ENCODE measurements at places on chromosomes 2 and 18.

DNA sequence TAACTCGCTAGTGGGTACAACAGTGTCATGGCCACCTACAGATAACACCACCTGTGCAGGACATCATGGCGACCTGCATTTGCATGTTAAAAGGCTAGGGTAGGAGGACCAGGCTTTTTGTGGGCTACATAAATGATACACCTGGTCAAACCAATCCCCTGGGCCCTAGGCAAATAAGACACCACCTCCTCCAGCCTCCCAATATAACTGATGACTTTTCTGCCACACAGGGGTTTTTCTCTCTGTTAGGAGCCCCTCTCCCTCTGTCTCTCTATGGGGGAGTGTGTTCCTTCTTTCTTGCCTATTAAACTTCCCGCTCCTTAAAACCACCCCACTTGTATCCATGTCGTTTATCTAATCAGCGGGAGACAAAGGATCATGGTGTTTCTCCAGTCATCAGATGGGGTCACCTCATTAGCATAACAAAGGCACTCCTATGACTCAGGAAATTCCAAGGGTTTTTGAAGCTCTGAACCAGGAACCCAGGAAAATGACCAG is 10.8 kb upstream of the BUB1 start:
- no peak for DNase-seq

- no peak for DNase-seq
These were observed 65.5 kb downstream of the PARD6G start for GRCh38 chr18:80181642-80182461.

GRCh38 chr2:5756272-5756671 is 64.1 kb downstream of the SOX11 start:
- no peak for DNase-seq

- DNase-seq: no peak
These were observed 36.3 kb downstream of the VSNL1 start for GRCh38 chr2:17576802-17577201.

DNA sequence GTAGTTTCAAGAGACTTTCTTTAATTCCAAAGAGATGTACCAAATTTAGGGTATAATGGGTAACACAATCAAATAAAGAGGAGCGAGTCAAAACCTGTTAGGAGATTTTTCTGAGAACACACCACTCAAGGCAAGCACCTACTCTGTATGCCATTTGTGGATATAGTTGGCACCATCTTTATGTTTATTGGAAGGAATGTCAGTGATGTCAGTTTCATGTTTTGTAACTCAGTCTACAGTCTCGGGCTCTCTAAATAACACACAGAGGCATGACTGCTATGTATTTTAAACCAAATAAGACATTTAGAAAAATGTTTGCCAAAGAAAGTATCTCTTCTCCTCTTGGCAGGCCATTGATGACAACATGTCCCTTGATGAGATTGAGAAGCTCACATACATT is 59.7 kb downstream of the CPS1 start:
- no peak for DNase-seq

DNA sequence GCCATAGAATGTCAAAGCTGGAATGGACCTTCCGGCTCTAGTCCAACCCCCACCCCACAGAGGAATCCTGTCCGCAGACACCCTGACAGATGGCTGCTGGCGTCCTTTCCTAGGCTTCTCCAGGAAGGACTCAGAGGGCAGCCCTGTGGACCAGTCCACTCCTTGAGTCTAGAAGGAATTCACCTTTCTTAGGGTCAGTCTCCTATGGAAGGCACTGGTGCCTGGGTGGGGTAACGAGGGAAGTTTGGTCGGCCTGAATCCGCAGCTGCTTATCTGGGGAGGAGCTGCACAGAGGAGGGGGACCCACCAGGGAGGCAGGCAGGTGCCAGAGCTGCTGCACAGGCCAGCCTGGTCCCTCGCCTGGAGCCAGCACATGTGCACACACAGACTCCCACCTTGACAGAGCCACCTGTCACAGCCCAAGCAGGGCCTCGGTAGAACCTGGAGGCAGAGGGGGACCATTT is 2.5 kb downstream of the DNMT3A start:
- DNase-seq: no peak

- DNase-seq: no peak
These were observed 74.7 kb downstream of the HNRNPLL start for GRCh38 chr2:38528008-38528442.

GRCh38 chr2:1366546-1367134 is 46.6 kb upstream of the TPO start:
- no peak for DNase-seq

DNA sequence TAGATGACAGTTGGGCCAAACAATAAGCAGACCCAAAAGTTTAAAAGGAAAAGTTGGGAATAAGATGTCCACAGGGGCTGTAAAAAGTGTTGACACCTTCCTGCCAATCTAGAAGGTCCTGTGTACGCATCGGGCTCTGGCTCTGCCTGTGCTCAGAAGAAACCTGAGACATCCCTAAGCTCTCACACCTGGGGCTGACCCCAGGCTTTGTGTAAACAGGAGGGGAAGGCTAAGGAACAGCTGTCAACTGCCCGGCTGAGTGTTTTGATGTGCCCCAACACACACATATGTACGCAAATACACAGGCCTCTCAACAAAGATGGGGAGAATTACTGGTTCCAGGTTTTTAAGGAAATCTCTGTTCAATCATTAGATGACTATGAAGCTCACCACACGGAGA is 59.5 kb downstream of the TMEM131 start:
- DNase-seq: no peak

GRCh38 chr2:70655786-70656185 is 102.2 kb upstream of the TGFA start:
- DNase-seq: no peak

GRCh38 chr2:74186038-74186437 is 7.4 kb upstream of the MOB1A start:
- DNase-seq: peak; percentile 60

DNA sequence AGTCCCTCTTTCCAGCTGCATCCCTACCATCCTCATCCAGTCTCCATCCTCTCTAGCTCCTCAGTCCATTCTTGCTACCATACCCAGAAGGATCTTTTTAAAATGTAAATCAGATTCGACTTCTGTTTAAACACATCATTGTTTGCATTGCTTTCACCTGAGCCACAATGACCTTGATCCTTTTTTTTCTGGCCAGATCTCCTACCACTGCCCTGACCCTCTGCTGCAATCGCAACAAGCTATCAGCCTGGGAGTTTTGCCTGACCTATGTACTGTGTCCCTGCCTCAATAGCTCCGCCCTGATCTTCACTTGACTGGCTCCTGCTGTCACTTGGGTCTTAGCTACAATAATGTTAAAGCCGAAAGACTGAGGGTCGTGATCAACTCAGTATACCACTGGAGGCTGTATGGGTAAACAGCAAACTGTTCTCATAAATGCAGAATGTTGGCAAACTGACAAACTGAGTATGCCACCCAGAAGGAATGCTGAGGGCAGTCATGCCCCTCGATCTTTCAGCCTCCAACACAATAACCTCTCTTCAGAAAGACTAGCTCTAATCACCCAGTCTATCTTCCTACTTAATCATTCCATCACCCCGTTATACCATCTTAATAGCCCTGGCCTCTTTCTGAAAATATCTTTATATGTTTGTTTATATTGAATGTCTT is 2.6 kb upstream of the RBM43 start:
- no peak for DNase-seq

- no peak for DNase-seq
These were observed 61.1 kb upstream of the NFATC1 start for GRCh38 chr18:79334496-79335233.

GRCh38 chr18:48825101-48825745 is 125.5 kb downstream of the SMAD7 start:
- no peak for DNase-seq

DNA sequence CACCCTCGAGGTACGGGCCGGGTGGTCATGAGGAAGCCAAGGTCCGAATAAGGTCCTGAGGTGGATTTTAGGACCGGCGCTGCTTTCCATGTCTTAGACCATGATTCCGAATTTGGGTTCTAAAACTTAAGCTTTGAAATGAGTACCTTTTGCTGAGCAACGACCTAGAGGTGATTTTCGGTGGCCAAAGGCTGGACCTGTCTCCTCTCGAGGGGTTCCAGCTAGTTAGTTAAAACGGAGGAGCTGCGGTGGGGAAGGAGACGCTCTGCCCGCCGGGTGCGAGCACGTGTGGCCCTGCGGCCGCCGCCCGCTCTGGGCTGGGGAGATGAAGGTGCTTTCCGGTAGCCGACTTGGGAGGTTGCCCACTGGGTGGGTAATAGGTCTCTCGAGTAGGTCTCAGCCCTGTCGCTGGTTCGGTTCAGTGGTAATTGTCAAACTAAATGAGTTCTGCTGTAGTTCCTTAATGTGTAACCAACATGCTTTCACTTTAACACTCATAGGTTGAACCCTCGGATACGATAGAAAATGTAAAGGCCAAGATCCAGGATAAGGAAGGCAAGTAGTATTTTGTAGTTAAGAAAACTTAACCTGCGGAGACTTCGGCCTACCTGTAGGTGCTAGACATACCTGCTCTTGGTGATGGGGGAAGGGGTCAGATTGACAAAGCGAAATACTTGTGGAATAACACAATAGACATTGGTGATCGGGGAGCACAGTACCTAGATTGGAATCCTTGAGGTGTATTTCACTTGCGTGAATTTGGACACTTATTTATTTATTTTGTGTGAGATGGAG is 572 bp downstream of the RPS27A start:
- peak; percentile 76 for DNase-seq

DNA sequence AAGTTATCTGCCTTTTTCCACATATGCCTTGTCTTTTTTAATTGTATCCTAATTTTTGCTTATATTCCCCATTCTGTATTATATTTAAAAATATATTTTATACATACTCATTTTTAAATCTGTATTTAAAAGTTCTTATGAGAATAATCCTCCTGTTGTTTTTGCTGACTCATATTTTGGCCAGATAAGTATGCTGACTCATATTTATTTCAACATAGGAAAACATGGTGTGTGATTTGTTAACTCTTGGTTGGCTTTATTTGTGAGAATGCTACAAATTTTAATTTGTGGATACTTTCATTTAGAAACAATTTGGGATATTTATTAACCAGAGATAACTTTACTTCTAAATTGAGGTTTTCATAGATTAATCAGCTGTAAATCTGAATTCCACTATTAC is 587.7 kb downstream of the CPS1 start:
- no peak for DNase-seq

DNA sequence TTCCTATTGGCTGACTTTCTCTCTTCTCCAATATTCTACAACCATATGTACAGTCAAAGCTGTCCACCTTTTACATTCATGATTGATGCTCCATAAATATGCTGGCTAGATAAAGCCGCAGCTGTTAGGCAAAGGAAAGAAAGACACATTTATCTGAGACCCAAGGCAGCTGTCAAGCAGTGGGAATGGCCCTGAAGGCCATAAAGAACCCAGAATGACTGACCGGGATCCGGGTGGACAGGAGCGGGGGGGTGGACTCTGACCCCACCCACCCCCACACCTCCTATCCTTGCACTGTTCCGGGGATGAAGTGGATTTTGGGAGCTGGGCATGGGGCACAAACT is 116.4 kb downstream of the RTP5 start:
- no peak for DNase-seq

DNA sequence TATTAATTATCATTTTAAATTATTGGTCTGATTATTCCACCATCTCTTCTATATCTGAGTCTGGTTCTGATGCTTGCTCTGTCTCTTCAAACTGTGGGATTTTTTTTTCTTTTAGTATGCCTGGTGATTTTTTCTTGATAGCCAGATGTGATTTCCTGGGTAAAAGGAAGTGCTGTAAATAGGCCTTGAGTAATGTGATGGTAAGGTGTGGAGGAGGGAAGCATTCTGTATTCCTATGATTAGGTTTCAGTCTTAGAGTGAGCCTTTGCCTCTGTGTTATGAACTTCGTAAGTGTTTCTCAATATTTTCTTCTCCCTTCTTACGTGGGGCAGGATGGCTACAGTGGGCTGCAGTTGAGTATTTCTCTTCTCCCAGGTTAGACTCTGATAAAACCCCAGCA is 103.0 kb downstream of the EHBP1 start:
- DNase-seq: no peak

GRCh38 chr2:30626397-30626796 is 179.4 kb downstream of the LCLAT1 start:
- no peak for DNase-seq

- no peak for DNase-seq
These were observed 24.0 kb downstream of the PPM1B start for GRCh38 chr2:44192646-44193045.

GRCh38 chr2:84741182-84741822 is 139.6 kb downstream of the TRABD2A start:
- peak; percentile 67 for DNase-seq

- no peak for DNase-seq
These were observed at the start of gene IMPA2 for GRCh38 chr18:11981192-11981542. IMPA2 (plus strand) TSS chr18:11981507; CDS start chr18:11981670, 163 bp downstream.

GRCh38 chr2:54803783-54804751 is 80.6 kb downstream of the EML6 start:
- DNase-seq: no peak

GRCh38 chr2:112195167-112195766 is 57.1 kb downstream of the FBLN7 start:
- DNase-seq: no peak

DNA sequence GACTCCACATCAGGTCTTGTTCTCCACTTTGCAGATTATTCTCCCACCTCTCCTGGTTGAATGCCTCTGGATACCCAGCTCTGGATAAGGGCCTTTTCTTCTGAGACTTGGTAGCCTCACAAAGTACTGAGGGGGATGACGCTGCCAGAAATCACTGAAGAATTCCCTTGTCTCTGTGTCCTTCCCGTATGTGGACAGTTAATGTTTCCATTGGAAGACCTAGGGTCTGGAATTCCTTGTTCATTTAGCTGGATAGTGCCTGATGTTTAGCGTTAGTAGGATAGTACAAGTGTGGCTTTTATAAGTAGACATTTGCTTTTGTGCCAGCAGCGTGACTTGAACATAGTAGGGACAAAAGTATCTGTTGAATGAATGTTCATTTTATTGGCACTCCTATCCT is 76.9 kb downstream of the CLHC1 start:
- no peak for DNase-seq

GRCh38 chr2:156896294-156896693 is 361.2 kb upstream of the GALNT5 start:
- DNase-seq: no peak

- peak; percentile 52 for DNase-seq
These were observed 27.2 kb upstream of the PTPN2 start for GRCh38 chr18:12911025-12911928.

Data from CD4-positive, alpha-beta T cell treated with Interleukin-10 for 1 hour (primary cell).